ENCODE measurements at places on chromosomes 13 and 19. TPM values are rescaled to one million over a fixed set of nuclear protein-coding genes. Genes with fewer than 3 reads are reported as not detected.

GRCh38 chr19:5561559-5561958 is 6.2 kb downstream of the TINCR start:
- no peak for DNase-seq

GRCh38 chr19:8988204-8988603 is 22.0 kb downstream of the MUC16 start:
- DNase-seq = no peak

GRCh38 chr13:108225440-108225839 is 7.2 kb downstream of the ABHD13 start:
- DNase-seq = no peak

ANKLE1 gene
- total RNA-seq = 0.69 TPM

LRFN3 gene
- total RNA-seq = 1.6 TPM

ADM5 gene
- total RNA-seq = 1.1 TPM

KLF2 gene
- total RNA-seq = not detected

GPR12 gene
- not detected for total RNA-seq
